Right renal cortex interstitium (tissue), 3 donors: ENCODE measurements at places on chromosomes 12 and 14.

DNA sequence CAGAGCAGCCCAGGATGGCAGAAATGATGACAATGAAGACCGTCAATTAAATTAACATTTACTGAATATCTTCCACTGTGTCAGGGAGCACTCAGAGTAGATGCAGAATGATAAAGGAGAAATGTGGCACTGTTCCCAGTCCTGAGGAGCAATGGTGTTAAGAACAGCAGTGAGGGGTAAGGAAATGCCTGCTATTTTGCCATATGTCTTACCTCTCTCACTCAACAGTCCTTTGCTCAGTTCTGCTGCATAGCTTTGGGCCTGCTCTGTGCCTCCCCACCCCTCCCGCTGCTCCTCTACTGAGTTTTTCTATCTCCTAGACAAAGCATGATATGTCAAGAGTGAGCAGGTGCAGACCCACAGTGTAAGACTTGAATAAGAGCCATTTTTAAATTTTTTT, 318.8 kb downstream of the NAV3 start:
- DNase-seq: no peak

GRCh38 chr14:100605230-100605629, 18.0 kb upstream of the BEGAIN start:
- DNase-seq: no peak

GRCh38 chr12:53099071-53099882, 1.8 kb downstream of the IGFBP6 start:
- DNase-seq: no peak

- DNase-seq: no peak
Measured at GRCh38 chr12:88309546-88309945, 167.4 kb downstream of the TMTC3 start.

GRCh38 chr12:52060498-52061177, 9.1 kb upstream of the ATG101 start:
- DNase-seq: no peak
